ENCODE measurements at places on chromosomes 2 and 18. TPM values are rescaled to one million over a fixed set of nuclear protein-coding genes. Genes with fewer than 3 reads are reported as not detected.

GRCh38 chr2:60459851-60460250 lies 93.6 kb downstream of the BCL11A start:
- no peak for DNase-seq

- DNase-seq, result no peak
These were observed 180.1 kb upstream of the APCDD1 start for GRCh38 chr18:10274301-10274700.

Gene CABYR
- polyA plus RNA-seq, result 20.2 TPM

DNA sequence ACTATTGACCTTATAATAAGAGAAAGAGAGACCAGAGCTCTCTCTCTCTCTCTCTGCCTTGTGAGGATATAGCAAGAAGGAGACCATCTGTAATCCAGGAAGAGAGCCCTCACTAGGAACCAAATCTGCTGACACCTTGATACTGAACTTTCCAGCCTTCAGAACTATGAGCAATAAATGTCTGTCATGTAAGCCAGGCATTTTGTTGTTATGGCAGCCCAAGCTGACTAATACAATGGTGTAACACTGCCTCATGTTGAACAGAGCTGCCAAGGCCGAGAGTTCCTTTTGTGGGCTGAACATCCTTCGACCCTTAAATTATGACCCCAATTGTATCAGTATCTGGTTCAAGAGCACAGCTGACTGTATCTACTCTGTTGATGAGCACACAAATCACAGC lies 108.0 kb downstream of the LRRC30 start:
- DNase-seq, result no peak

All from GM23338 (cell line).